ENCODE measurements at places on chromosomes 1 and 21. TPM values are rescaled to one million over a fixed set of nuclear protein-coding genes. Genes with fewer than 3 reads are reported as not detected.

Gene FCRL6
- total RNA-seq, result 298 TPM

Gene KRTAP22-2
- not detected for total RNA-seq

Gene OR2T29
- not detected for total RNA-seq

Gene CELA2B
- not detected for total RNA-seq

Gene WDR64
- not detected for total RNA-seq

Gene ST6GALNAC3
- total RNA-seq, result not detected

Gene DENND2C
- 6.7 TPM for total RNA-seq

Gene UBL4B
- total RNA-seq, result not detected

DNA sequence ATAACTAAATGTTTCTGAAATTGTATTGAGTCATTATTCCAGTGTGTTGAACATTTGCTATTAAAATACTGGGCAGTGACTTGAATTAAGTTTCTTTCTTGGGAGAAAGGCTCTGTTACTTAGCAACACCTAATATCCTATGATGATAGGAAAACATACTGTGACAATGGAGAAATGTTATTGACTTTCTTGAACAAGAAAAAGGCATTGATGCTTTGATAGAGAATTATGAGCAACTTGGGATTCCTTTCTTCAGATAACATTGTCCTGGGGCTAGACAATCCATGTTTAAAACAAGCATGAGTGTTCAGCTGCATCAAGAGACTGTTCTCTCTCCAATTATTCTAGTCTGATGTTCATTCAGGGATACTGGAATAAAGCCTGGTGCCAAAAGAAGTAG lies 215.9 kb upstream of the L1TD1 start:
- no peaks in the 10 kb centered on the region for H3K36me3 ChIP-seq
- H3K27ac ChIP-seq, result no peak overlapping the region
- no peak overlapping the region for H3K4me3 ChIP-seq
- no peaks in the 10 kb centered on the region for H3K27me3 ChIP-seq

- no peaks in the 10 kb centered on the region for H3K4me1 ChIP-seq
- H3K27ac ChIP-seq, result no peak overlapping the region
- DNase-seq, result peak; percentile 7
Measured at GRCh38 chr1:202241376-202242079, 47.9 kb downstream of the LGR6 start.

DNA sequence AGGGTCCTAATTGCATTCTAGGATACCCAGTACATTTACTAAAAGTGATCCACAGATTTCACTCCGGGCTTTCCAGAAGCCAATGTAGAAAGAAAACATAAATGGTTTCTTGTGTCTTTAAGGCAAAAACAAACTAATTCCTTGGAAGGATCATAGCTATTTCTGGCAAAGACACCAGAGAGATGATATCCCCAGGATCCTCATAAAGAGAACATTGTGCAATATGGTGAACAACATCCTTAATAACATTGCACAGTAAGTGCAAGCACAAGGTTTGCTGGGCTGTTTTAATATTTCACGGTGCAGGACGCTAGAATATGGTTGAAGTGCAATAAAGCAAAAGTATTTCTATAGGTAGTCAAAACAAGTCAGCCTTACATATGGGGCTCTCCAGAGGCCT lies 83.0 kb downstream of the NTPCR start:
- H3K27ac ChIP-seq, result no peak overlapping the region
- no peak overlapping the region for H3K4me3 ChIP-seq
- no peaks in the 10 kb centered on the region for H3K27me3 ChIP-seq

GRCh38 chr1:41664861-41665640 lies 180.6 kb upstream of the EDN2 start:
- H3K4me3 ChIP-seq, result no peak overlapping the region
- H3K27ac ChIP-seq, result no peak overlapping the region
- no peaks in the 10 kb centered on the region for H3K36me3 ChIP-seq
- no peak for DNase-seq
- H3K27me3 ChIP-seq, result no peaks in the 10 kb centered on the region

- no peak for DNase-seq
- H3K4me1 ChIP-seq, result peaks cover 53% of the 10 kb centered on the region
- H3K27ac ChIP-seq, result peak overlapping the region; percentile 32
- no peak overlapping the region for H3K4me3 ChIP-seq
Measured at GRCh38 chr1:53409233-53409632, 50.0 kb upstream of the DMRTB1 start.

- peaks cover 30% of the 10 kb centered on the region for H3K36me3 ChIP-seq
- no peak overlapping the region for H3K4me3 ChIP-seq
- no peak overlapping the region for H3K27ac ChIP-seq
- DNase-seq, result no peak
- no peaks in the 10 kb centered on the region for H3K4me1 ChIP-seq
Measured at GRCh38 chr1:36023098-36023769, 60.7 kb upstream of the TEKT2 start.

GRCh38 chr1:36775716-36776115 lies 258.6 kb downstream of the GRIK3 start:
- no peaks in the 10 kb centered on the region for H3K4me1 ChIP-seq
- no peak overlapping the region for H3K27ac ChIP-seq
- H3K27me3 ChIP-seq, result no peaks in the 10 kb centered on the region
- DNase-seq, result no peak

DNA sequence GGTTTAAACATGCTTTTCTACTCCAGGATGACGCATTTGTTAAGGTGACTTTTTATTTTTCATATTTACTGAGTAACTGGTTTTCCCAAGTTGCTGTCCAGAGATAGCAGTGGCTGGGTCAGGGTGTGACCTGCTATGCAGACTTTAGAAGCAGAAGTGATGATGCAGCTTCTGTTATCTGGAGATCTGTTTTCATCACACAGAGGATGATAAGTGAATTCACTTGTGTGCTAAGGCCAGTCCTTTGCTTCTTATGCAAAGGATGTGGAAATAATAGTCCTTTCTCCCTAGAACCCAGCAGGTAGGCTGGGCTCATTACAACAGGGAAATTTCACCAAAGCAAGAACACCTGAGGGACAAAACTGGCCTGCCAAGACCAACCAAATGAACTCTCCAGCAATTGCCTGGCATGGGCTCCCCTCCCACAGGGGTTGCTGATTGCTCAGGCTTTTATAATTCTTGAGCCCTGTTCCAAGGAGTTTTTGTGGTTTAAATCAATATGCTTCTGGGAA lies 97.8 kb upstream of the LPGAT1 start:
- H3K4me1 ChIP-seq, result peaks cover 16% of the 10 kb centered on the region
- no peak overlapping the region for H3K27ac ChIP-seq
- H3K4me3 ChIP-seq, result no peak overlapping the region

- H3K36me3 ChIP-seq, result no peaks in the 10 kb centered on the region
- no peaks in the 10 kb centered on the region for H3K27me3 ChIP-seq
- H3K4me1 ChIP-seq, result no peaks in the 10 kb centered on the region
- no peak overlapping the region for H3K27ac ChIP-seq
Measured at GRCh38 chr1:240946926-240947325, 335.0 kb upstream of the GREM2 start.

- no peak overlapping the region for H3K27ac ChIP-seq
- H3K27me3 ChIP-seq, result no peaks in the 10 kb centered on the region
- H3K4me3 ChIP-seq, result no peak overlapping the region
- peaks cover 10% of the 10 kb centered on the region for H3K4me1 ChIP-seq
Measured at GRCh38 chr1:111639602-111640198, 20.1 kb downstream of the RAP1A start.

DNA sequence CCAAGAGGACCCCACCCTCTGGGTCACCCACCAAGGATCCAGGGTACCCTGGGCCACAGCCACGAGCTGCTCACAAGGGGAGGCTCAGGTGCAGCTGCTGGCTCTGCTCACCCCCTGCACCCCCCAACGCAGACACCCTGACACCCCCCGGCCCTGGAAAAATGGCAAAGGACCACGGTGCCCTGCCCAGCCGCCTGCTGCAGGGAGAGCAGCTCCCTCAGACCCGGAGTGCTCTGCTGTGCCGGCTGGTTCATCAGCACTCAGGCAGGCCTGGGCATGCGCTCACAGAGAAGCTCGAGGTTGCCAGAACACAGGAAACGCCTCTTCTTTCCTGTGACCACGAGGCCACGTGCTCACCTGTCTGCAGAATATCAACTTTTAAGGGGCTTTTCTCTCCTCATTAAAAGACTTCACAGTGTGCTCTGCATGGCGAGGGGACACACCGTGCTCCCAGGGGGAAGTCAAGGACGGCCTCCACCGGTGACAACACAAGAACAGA lies 4.3 kb upstream of the C1QTNF12 start:
- peak overlapping the region; percentile 26 for H3K27ac ChIP-seq
- H3K4me3 ChIP-seq, result no peak overlapping the region
- peak; percentile 90 for DNase-seq
- peaks cover 21% of the 10 kb centered on the region for H3K36me3 ChIP-seq

DNA sequence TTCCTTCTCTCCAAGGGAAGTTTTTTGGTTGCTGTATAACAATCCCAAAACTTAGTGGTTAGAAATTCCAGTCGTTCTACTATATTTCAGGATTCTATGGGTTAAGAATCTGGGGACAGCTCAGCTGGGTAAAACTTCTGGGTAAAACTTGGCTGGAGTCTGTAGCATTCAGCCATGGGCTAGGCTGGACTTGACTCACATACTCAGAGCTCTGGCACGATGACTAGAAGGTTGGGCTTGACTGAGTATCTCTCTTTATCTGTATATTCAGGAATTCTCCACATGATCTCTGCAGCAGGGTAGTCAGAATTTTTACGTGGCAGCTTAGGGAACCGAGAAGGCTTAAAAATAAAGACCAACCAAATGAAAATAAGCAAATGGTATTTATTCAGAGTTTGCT lies 28.2 kb upstream of the HRNR start:
- H3K4me3 ChIP-seq, result no peak overlapping the region
- no peaks in the 10 kb centered on the region for H3K4me1 ChIP-seq
- no peak for DNase-seq

DNA sequence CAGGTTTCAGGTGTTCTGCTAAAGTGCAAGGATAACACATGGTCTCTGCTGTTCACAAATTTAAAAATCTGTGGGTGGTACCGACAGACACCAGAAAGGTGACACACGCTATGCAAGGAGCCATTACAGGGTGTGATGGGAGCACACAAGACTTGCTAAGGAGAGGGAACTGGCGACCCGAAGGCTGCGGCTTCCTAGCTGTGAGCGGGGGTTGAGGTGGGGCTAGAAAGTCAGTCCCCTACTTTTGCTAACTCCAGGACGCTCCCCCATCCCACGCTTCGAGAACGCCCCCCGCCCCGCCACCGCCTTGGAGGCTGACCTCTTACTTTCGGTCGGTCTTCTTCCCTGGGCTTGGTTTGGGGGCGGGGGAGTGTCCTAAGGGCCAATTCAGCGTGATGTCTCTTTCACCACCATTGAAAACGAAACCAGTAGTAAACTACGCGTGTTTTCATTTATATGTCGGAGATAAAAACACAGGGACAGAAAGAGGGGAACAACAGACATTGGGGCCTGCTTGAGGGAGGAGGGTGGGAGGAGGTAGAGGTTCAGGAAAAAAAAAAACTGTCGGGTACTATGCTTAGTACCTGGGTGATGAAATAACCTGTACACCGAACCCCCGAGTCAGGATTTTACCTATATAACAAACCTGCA lies 1.1 kb downstream of the CKS1B start:
- peak overlapping the region; percentile 91 for H3K4me3 ChIP-seq
- peak overlapping the region; percentile 99 for H3K27ac ChIP-seq
- no peaks in the 10 kb centered on the region for H3K36me3 ChIP-seq
- H3K27me3 ChIP-seq, result no peaks in the 10 kb centered on the region
- peaks cover 37% of the 10 kb centered on the region for H3K4me1 ChIP-seq

DNA sequence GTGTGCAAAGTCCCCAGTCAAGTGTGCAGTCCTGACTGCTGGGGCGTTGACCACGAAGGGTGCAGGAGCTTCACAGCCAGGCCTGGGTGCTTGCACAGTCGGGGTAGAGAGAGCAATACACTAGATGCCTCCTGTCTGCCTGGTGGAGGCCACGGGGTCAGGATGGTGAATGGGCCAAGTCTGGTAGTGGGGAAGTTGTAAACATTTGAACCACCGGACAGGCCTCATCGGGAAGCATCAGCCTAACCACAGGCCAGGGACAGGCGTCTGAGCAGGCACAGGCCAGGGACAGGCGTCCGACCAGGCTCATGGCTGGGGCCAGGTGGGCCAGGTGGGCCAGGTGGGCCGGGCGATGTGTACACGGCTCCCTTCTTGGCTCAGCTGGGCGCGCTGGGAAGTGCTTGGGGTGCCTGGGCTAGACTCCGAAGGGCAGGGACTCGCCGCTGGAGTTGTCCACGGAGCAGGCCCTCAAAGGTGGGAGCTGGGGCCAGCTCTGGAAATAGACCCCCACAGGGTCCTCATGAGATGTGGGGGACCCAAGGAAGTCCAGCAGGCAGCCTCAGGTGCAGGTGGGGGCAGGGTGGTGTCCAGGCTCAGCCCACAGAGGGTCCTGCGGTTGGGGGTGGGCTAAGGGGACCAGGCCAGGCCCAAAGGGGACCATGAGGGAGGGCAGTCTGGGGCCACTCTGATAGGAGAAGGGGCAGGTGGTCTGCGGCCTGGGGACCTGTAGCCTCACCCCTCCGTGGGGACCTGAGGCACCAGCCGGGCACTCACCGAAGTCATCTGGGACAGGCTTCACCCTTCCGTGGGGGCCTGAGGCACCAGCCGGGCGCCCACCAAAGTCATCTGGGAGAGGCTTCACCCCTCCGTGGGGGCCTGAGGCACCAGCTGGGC lies 15.0 kb downstream of the COL6A1 start:
- H3K27me3 ChIP-seq, result no peaks in the 10 kb centered on the region
- H3K4me1 ChIP-seq, result no peaks in the 10 kb centered on the region
- H3K4me3 ChIP-seq, result no peak overlapping the region
- H3K36me3 ChIP-seq, result no peaks in the 10 kb centered on the region

GRCh38 chr1:148372731-148373130 lies 110.4 kb downstream of the PPIAL4G start:
- H3K4me1 ChIP-seq, result peaks cover 38% of the 10 kb centered on the region
- H3K4me3 ChIP-seq, result no peak overlapping the region
- DNase-seq, result peak; percentile 29
- peak overlapping the region; percentile 73 for H3K27ac ChIP-seq
- no peaks in the 10 kb centered on the region for H3K27me3 ChIP-seq
- no peaks in the 10 kb centered on the region for H3K36me3 ChIP-seq

- H3K36me3 ChIP-seq, result peaks cover 96% of the 10 kb centered on the region
- H3K4me1 ChIP-seq, result peaks cover 99% of the 10 kb centered on the region
- H3K4me3 ChIP-seq, result no peak overlapping the region
- DNase-seq, result peak; percentile 15
- H3K27ac ChIP-seq, result peak overlapping the region; percentile 100
Measured at GRCh38 chr1:24905979-24906720, 23.9 kb downstream of the RUNX3 start.

DNA sequence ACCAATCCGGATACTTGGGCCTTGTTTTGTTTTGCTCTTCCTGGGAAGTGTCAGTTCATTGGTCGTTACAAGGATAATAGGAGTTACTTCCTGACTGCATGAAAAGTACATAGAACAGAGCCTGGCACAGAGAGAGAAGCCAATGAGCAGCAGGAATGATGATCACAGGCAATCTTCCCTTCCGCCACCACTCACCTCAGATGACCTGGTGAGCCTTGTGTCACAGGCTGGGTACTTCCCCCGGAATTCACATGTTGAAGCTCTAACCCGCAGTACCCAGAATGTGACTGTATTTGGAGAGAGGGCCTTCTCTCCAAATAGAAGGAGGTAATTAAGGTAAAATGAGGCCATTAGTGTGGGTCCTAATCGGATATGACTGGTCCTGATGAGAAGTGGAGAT lies 18.8 kb upstream of the GPR137B start:
- no peak overlapping the region for H3K27ac ChIP-seq
- no peak for DNase-seq
- no peak overlapping the region for H3K4me3 ChIP-seq
- no peaks in the 10 kb centered on the region for H3K36me3 ChIP-seq
